ENCODE measurements at places on chromosomes 1 and 21.

GRCh38 chr1:116313776-116314175, 59.3 kb upstream of the ATP1A1 start:
- no peak for DNase-seq

DNA sequence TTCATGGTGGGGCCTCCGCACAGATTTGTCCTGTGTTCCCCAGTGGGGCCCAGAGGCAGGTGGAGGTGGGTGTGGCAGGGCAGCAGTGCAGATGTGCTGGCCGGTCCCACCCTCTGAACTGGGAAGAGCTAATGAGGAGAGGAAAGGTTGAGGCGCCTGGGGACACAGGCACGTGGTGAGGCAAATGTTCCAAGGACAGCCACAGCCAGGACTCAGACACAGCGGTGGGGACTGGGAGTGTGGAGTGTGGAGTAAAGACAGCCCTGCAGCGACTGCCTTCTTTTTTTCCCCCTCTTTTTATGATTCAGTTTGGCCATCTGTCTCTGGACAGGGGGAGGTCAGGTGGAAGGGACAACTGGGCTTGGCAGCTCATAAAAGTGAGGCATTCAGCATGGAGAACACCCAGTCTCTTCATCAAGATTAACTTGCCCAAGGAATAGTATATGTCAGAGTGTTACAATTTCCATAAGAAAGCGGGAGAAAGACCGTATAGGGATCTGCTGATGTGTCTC, 104.2 kb upstream of the GCLM start:
- DNase-seq: no peak

DNA sequence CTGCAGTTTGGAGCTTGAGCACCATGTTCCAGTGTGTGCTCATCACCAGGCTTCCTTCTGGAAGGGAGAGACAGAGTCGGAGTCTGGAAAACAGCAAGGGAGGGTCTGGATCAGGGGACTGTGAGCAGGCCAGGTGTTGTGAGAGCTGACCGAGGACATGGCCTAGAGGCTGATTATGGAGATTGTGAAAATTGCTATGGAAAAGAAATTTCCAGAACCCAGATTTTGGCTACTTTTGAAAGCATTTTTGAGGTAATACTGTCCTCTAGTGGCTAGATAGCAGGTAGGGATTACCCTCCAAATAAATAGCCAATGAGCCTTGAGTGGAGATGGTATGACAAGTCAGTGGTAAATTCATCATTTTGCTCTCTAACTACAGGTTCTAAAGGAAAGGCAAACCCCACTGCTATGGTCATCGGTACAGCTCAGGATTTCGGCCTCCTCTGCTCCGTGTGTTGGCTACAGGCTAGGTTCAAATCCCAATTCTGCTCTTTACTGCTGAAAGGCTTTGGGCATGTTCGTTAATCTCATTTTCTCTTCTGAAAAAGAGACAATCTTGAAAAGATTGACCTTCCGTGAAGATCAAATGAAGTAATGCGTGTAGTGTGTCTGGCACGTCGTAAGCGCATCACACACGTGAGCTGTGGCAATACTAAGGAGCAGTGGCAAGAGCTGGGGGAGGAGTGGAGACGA, 1.0 kb upstream of the HAO2 start:
- DNase-seq: no peak

GRCh38 chr1:151540021-151540981, at the start of gene TUFT1:
TUFT1 (plus strand) TSS chr1:151540309; CDS start chr1:151540367, 58 bp downstream.
- peak; percentile 97 for DNase-seq

GRCh38 chr1:23224739-23225648, 7.7 kb upstream of the HTR1D start:
- no peak for DNase-seq

DNA sequence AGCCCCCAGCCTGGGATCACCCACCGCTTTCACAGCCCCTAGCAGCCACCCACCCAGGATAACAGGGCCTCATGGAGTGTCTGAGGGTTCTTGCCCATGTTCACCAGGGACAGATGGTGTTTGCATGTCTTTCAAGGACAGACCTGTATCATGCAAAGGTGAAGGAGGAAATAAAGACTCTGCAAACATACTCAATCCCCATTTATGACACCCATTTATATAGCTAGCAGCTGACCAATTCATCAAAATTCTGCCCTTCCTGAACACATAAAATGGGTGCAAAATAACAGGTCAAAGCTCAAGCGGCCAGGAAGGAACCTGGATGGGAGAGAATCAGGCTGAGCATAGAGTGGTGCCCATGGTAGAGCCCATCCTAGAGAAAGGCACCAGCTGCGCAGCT, 32.8 kb upstream of the LYPD8 start:
- no peak for DNase-seq

- DNase-seq: no peak
Observed at GRCh38 chr21:28207436-28208173, 785.1 kb downstream of the LTN1 start.
